ENCODE measurements at places on chromosomes 2 and 18.

DNA sequence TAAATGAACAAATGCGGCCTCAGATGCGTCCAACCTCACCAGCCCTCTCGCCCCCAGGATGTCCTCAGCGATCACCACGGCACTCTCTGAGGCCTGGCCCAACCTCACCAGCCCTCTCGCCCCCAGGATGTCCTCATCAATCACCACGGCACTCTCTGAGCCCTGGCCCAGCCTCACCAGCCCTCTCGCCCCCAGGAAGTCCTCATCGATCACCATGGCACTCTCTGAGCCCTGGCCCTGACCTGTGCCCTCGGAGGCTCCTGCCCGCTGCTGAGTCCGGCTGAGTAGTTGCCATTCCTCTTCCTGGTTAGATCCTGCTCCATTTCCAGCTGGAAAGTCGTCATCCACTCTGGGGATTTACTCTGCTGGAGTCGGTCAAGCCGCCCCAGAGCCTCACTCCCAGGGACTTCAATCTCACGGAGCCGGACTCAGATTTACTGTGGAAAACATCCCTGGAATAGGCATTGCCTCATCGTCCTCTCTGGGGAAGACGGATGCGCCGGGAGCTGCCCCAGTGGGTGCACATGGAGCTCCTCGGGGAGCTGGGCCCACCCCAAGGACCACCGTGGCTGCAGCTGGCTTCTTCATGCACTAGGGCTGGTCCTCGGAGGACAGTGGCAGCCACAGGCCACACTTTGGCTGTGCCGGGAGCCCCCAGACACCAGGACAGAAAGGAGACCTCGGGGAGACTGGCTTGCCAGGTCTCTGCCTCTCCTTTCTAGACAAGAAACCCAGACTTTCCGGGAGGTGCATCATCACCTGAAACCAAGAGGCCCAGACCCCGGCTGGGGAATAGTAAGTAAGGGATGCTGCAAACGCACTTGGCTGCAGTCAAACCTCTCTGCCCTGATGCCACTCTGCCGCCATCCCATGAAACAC lies 230.6 kb downstream of the EIPR1 start:
- DNase-seq = no peak

GRCh38 chr18:79634186-79634585 lies 45.4 kb upstream of the CTDP1 start:
- DNase-seq = no peak

- no peak for DNase-seq
Observed at GRCh38 chr2:69577467-69578197, 65.9 kb downstream of the AAK1 start.

DNA sequence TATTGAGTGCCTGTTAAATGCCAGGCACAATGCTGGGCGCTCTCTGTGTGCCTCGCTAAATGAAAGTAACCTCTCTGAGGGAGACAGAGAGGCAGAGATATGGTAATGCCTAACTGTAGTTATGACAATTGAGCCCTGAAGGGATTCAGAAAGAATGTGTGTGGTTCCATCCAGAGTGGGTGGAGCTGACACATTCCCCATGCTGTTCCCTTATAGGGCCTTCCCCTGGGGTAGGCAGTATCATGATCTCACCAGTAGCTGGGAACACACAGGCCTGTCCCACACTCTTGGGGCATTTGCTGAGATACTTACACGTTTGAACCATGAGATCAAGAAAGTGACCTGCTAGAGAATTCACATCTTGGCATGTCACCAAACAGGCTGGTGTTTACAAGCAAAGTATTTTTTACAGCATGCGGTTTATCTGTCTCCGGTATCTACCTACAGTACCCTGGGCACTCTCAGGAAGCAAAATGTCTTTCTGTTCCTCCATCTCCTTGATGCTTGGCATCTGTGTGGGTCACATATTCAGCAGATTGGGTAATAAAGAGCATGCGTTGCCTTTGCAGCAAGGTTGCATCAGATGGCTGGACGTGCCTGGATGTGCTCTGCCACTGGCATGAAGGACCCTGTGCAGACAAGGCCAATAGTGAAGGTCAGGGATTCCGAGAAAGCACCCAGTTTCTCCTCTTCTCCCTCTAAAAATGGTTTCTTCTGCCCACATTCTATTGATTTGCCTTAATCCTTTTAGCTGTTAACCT lies 9.4 kb downstream of the CTIF start:
- no peak for DNase-seq

DNA sequence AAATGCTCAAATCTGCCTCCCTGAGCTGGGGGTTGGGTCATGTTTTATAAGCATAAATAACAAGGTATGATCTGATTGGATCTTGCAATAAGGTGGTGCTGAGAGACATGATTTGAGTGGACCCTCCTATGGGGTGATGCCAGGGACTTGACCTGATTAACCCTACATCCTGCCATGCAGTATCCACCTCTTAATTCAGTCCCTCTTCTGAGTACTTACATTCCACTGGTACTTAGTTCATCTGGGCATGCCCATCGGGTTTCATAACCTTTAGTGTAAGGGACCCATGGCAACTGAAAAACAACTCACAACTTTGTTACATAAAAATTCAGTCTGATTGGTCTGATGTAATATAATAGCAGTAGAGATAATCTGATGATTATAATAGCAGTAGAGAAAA lies 397.9 kb upstream of the HNMT start:
- no peak for DNase-seq

DNA sequence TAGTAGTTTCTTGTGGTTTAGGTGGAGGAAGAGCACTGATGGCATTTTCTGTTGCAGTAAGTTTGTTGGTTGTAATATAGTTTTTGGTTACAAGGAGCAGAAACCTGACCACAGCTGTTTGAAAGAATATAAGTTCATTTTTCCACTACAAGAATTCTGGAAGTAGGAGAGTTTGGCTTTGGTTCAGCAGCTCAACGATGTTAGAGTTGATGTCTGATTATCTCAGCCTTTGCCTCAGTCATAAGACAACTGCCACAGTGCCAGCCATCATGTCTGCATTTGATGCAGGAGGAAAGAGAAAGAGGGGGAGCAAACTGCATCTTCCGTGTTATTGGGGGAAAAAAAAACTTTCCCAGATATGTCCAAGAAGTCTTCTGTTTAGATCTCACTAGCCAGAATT lies 119.1 kb downstream of the LYPD1 start:
- DNase-seq = no peak

DNA sequence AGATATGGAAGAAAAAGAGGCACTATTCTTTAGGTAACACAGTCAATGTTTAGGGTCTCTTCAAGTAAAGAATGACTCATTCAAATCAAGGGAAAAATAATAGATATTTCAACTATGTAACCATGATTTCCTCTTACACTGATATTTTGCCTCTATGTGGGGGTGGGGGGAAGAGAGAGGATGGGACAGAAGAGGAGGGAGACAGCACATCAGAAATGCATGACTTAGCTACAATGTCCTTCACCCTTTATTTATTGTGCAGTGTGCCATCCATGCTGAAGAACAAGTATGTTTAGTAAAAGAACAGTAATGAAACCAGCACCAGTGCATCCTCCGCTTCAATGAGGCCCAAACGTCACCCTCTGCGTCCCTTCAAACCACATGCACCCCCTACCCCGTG lies 204.8 kb downstream of the HDAC4 start:
- no peak for DNase-seq

DNA sequence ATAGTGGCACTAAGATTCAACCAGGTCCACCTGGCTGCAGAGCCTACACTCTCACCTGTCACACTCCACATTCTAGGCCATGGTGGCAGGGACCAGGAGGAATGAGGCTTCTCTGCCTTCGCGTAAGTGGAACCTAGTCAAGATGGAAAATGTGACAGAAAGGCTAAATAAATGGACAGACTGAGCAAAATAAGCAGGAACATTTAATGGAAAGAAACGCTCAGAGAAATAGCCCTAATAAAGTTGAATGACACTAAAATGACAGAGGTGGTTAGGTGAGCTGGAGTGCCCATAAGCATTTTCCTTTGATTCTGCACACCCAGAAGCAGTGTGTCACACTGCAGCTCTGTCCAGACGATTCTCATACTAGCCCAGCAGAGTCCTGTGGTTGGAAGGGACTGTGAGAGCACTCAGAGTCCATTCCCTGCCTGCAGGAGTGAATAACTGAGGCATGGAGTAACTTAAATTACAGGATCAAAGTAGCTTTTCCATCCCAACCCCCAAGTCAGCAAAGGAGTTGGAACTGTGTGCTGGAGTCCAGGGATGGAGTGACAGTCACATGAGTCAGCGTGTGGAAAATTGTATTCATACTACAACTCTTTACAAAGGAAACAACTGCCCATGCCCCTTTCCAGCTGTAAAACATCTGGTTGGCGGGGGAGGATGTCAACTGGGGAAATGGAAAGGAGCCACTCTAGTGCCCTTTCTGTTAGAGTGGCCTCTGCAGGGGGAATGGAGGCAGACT lies 105.4 kb upstream of the LGALSL start:
- no peak for DNase-seq

GRCh38 chr2:142478206-142478605 lies 347.4 kb upstream of the LRP1B start:
- DNase-seq = no peak

GRCh38 chr2:27024188-27024587 lies 8.6 kb upstream of the TMEM214 start:
- no peak for DNase-seq

DNA sequence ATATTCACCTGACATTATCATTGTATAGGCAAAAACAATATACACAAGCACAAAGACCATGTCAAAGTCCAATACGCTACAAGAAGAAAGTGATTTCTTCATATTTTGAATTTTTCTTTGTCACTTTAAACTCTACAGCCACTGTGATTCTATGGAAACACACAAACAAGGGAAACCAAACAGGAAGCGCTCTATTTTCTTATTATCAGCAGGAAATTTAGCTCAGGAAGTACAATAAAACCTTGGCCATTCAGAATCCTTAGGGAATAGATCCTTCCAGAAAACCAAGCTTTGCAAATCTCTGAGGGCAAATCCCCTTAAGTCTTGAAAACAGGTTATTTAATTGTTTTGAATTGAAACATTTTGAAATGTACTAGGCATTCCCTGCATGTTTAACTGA lies 336.2 kb downstream of the EPHA4 start:
- no peak for DNase-seq

DNA sequence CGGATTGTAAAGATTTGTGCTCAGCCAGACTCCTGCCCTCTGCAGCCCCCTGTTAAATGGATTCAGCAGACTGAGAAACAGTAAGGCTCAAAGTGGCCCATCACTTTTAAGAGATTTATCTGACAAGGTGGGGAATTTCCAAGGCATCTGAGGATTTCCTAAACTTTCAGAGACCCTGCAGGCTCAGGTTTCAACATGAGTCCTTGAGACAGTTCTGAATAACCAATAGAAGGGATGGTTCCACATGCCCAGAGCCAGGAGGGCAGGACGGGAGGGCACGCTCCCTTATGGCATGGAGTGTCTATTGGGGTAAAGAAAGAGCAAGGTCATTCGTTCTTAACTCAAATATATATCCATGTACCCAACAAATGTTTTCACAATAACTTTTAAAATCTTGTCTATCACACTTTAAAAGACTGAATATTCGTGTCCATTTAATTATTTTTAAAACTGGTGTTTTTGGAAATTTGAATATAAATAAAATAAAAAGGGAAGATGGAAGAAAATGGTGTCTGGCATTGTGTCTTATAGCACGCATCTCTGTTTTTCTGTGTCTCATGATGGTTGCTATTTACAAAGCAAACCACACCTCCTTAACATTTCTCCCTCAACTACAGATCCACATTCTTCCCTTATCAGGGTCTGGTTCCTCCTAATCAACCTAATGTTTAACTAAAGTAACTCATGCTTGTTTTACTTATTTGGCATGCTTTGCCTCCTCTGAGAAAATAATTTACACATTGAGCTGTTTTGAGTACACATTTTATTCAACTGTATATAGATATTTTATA lies 56.0 kb upstream of the DSG1 start:
- DNase-seq = no peak

DNA sequence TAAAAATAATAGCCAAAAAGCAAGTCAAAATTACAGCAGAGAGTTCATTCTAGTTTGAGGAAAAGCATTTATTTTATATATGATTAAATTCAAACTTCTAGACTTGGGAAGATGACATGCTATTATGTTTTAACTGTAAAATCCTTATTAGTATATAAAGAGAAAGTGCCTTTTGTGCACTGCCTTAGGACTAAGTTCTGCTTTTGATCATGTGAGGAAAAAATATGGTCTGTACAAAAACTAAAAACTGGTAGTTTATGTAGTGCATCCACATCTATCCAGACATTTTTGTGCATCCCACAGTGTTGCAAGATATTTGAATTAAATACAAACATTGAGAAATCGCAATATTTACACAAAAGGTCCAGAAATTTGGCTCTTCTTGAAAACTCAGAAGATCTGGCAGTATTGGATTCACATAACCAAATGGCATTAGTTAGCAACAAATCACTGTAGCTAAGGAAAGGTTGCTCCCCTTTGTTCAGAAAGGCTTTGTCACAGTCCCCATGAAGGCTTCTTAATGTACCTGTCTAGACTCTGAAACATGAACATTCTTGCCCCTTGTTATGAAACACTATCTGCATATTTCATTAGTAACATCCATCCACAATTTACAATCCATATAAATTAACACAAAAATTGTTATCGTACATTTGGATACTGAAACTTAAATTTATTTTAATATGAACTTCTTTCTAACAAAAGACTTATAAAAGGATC lies 2.2 kb downstream of the MMADHC start:
- DNase-seq = no peak

GRCh38 chr2:138910427-138910826 lies 130.2 kb upstream of the NXPH2 start:
- DNase-seq = no peak

GRCh38 chr2:218419630-218420216 lies 800 bp downstream of the VIL1 start:
- DNase-seq = peak; percentile 7

DNA sequence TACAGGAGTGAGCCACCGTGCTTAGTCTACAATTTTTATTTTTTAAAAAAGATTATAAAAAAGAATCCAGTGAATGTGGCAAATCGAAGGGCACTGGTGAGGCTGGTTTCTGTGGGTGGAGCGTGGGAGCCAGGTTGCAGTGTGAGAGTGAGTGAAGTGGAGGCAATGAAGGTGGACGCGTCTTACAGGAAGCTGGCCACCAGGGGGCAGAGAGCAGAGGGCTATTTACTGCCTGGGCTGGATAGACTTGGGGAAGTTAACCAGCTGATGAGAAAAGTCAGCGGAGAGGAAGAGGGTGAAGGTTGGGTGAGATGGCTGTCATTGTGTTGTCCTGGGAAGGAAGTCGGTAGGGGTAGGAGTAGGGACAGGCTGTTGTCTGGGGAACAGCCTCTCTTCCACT lies 6.8 kb downstream of the SCTR start:
- DNase-seq = peak; percentile 79

Measured in Right ventricle myocardium inferior (tissue), 1 donor.